Esophagus squamous epithelium (tissue), 5 donors: ENCODE measurements at places on chromosomes 3 and 15.

DNA sequence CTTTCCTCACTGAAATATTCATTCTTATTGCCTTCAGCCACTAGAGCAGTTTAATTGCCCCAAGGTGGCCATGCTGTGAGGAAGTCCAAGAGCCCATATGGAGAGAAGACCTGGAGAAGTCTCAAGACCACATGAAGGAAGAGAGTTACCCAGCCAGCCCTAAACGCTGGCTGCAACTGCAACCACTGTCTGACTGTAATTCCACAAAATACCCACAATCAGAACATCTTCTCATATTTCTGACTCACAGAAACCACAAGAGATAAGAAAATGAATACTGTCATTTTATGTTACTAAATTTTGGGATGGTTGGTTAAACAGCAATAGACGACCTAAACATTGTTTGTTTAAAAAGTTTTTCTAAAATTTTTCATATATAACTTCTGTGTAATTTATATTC is 14.7 kb upstream of the SST start:
- DNase-seq, result no peak
- H3K27ac ChIP-seq, result no peak overlapping the region
- no peaks in the 10 kb centered on the region for H3K27me3 ChIP-seq
- H3K36me3 ChIP-seq, result no peaks in the 10 kb centered on the region
- H3K4me3 ChIP-seq, result no peak overlapping the region

- no peaks in the 10 kb centered on the region for H3K27me3 ChIP-seq
- no peak overlapping the region for H3K27ac ChIP-seq
- DNase-seq, result no peak
- peaks cover 8% of the 10 kb centered on the region for H3K4me1 ChIP-seq
Observed at GRCh38 chr3:37571269-37571668, 290.4 kb upstream of the CTDSPL start.

DNA sequence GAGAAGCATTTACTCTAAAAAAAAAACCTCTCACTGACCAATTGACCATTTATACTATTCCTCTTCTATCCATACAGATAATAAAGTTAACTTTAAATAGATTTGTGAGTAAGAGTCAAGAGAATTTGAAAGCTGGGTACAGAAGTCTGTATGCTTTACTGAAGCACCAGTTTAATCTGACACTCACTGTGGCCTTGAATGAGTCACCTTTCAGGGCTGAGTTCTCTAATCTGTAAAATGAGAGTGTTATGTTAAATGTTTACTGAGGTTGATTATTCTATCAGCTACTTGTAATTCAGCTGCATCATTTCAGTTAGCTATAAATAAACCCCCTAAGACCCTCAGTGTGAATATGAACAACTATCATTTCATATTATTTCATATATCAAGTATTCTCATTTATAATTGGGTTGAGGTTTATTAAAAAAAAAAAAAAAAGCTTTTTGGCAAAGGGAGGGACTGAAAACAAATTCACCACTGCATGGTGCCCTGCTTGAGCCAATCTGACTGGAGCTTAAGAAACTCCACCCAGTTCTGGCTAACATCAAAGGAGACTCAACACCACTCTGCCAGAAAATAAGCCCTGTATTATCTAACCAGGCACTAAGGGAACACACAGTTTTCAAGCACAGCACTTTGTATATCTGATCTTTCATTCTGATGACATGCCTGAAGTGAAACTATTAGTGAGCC is 2.8 kb downstream of the MAP4 start:
- peak overlapping the region; percentile 81 for H3K27ac ChIP-seq
- no peak overlapping the region for H3K4me3 ChIP-seq
- peaks cover 20% of the 10 kb centered on the region for H3K4me1 ChIP-seq
- no peaks in the 10 kb centered on the region for H3K27me3 ChIP-seq
- DNase-seq, result no peak
- H3K36me3 ChIP-seq, result no peaks in the 10 kb centered on the region

DNA sequence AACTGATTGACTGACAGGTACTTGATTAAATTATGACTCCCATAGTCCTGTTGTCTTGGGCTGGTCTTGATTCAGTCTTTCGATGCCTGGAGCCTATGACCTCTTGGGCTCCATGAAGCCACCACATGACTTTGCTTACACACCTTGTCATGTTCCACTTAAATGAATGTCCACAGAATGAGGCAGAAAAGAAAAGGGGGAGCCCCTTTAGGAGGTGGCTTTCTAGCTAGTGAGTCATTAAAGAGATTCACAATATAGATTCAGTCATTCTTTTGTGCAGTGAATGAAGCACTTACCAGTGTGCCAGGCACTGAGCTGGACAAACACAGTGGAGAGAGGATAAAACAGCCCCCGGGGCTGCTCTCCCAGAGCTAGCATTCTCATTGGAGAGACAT is 17.1 kb downstream of the VIPR1 start:
- H3K36me3 ChIP-seq, result no peaks in the 10 kb centered on the region
- peaks cover 66% of the 10 kb centered on the region for H3K4me1 ChIP-seq
- DNase-seq, result no peak
- no peak overlapping the region for H3K4me3 ChIP-seq
- no peaks in the 10 kb centered on the region for H3K27me3 ChIP-seq
- peak overlapping the region; percentile 42 for H3K27ac ChIP-seq

DNA sequence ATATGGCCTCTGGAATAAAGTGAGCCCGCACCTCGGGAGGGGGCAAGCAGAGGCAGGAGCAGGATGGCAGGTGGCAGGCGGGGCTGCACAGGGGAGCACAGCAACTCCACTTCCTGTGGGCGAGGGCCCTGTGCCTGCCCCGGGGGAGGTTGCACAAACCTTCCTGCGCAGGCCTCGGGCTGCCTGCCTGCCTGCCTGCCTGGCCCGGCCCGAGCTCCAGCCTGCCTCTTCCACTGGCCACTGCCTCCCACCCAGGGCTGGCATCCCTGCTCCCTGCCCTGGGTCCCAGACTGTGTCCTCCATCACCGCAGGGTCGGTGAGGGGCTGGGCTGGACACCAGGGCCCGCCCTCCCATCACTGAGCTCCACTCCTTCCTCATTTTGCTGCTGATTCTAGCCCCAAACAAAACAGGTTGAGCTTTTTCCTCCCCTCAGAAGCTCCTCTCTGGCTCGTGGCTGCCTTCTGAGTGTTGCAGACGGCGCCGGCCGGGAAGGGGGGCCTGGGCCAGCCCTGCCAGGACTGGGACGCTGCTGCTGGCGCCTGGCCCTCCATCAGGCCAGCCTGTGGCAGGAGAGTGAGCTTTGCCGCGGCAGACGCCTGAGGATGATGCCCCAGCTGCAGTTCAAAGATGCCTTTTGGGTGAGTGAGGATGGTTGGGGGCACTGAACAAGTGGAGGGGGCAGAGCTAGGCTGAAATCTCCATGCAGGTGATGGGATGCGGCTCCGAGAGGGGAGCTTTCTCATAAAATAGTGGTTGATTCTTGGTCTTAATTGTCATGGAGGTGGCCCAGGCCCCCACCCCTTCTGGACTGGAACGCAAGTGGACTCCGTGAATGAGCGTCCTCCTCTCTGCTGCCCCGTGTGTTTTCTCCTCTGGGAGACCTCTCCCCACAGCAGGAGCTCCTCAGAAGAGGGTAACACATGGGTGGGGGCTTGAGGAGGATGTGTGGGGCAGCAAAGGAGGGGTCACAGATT is at the start of gene PSTPIP1:
TSS of gene PSTPIP1 (plus strand) at position 156 of the 975 bp plus-strand sequence. CDS start at position 604, 448 bp downstream.
- no peak for DNase-seq
- no peaks in the 10 kb centered on the region for H3K36me3 ChIP-seq
- H3K27ac ChIP-seq, result peak within 1 kb of the TSS; percentile 75
- peaks cover 46% of the 10 kb centered on the region for H3K4me1 ChIP-seq
- H3K4me3 ChIP-seq, result peak within 1 kb of the TSS; percentile 40

GRCh38 chr3:140752499-140752898 is 74.6 kb downstream of the TRIM42 start:
- peaks cover 24% of the 10 kb centered on the region for H3K27me3 ChIP-seq
- H3K4me3 ChIP-seq, result no peak overlapping the region
- DNase-seq, result no peak
- no peaks in the 10 kb centered on the region for H3K36me3 ChIP-seq

DNA sequence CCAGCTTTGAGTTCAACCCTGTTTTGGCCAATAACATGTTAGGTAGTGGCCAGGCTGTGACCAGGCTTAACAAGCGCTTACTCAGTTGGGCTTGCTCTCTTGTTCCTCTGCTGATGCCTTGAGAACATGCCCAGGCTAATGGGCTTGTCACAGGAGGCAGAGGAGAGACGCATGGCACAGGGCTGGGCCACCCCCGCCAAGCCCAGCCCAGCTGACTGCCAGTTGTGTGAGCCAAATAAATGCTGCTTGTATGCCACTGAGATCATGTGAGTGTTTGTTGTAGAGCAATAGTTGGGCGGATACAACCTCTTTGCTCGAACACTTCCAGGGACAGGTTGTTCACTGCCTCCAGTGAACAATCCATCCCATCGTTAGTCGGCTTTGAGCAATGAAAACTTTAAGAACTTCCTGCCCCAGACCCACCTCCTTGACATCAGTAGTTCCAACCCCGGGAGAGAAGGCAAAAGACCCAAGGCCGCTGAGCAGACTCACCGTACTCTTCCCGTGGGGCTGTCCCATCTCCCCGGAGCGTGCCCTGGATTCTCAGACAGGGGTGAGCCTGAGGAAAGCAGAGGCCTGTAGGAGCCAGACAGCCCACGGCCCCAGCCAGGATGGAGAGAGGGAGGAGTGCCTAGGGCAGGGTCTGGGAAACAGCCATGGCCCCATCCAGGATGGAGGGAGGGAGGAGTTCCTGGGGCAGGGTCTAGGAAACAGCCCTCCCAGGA is 4.1 kb downstream of the PLA2G4F start:
- H3K36me3 ChIP-seq, result no peaks in the 10 kb centered on the region
- peak overlapping the region; percentile 49 for H3K27ac ChIP-seq
- no peak for DNase-seq
- H3K27me3 ChIP-seq, result no peaks in the 10 kb centered on the region

DNA sequence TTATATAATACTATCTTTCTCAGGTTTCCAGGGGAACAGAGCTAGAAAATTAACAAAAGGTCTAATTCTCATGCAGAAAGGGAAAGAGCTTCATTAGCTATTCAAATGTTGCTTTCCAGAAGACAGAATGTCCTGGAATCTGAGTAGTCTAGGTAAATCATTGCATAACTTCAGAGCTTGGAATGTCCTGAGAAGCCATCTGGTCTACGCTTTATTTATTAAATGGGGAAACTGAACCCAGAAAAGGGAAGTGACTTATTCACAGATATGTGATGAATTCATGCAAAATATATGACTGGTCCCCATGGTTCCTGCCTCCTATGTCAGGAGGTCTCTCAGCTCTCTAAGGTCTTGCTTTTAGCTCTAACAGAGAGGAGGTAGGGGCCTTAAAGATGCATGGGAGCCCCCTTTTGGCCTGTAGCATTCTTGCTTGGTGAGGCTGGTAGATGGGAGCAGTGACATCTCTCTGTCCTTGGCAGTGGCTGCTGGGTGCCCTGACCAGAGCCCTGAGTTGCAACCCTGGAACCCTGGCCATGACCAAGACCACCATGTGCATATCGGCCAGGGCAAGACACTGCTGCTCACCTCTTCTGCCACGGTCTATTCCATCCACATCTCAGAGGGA is 99.2 kb downstream of the CEMIP start:
- no peak overlapping the region for H3K27ac ChIP-seq
- no peak overlapping the region for H3K4me3 ChIP-seq
- no peaks in the 10 kb centered on the region for H3K4me1 ChIP-seq
- H3K36me3 ChIP-seq, result no peaks in the 10 kb centered on the region

- H3K27ac ChIP-seq, result no peak overlapping the region
- H3K4me3 ChIP-seq, result no peak overlapping the region
- no peaks in the 10 kb centered on the region for H3K36me3 ChIP-seq
- H3K27me3 ChIP-seq, result no peaks in the 10 kb centered on the region
- DNase-seq, result no peak
Observed at GRCh38 chr3:194800002-194800401, 114.3 kb downstream of the FAM43A start.

DNA sequence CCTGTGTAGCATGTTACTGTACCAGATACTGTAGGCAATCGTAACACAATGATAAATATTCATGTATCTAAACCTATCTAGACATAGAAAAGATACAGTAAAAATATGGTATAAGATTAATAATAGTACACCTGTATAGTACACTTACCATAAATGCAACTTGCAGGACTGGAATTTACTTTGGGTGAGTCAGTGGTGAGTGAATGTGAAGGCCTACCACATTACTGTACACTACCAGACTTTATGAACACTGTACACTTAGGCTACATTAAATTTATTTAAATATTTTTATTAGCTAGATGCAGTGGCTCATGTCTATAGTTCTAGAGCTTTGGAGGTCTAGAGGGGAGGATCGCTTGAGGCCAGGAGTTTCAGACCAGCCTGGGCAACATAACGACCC is 186.6 kb upstream of the ROPN1 start:
- H3K4me1 ChIP-seq, result no peaks in the 10 kb centered on the region
- no peak for DNase-seq
- H3K4me3 ChIP-seq, result no peak overlapping the region
- no peaks in the 10 kb centered on the region for H3K27me3 ChIP-seq
- no peak overlapping the region for H3K27ac ChIP-seq

GRCh38 chr15:47796830-47797229 is 79.5 kb downstream of the SEMA6D start:
- H3K27me3 ChIP-seq, result no peaks in the 10 kb centered on the region
- H3K27ac ChIP-seq, result no peak overlapping the region
- peaks cover 23% of the 10 kb centered on the region for H3K4me1 ChIP-seq
- H3K36me3 ChIP-seq, result no peaks in the 10 kb centered on the region
- H3K4me3 ChIP-seq, result no peak overlapping the region

GRCh38 chr15:77461486-77461885 is 40.8 kb downstream of the HMG20A start:
- H3K27ac ChIP-seq, result no peak overlapping the region
- peaks cover 61% of the 10 kb centered on the region for H3K36me3 ChIP-seq
- peaks cover 12% of the 10 kb centered on the region for H3K4me1 ChIP-seq
- H3K4me3 ChIP-seq, result no peak overlapping the region
- DNase-seq, result no peak

- no peak for DNase-seq
- H3K36me3 ChIP-seq, result no peaks in the 10 kb centered on the region
- H3K4me3 ChIP-seq, result no peak overlapping the region
- no peaks in the 10 kb centered on the region for H3K27me3 ChIP-seq
Observed at GRCh38 chr3:48273594-48274211, 32.8 kb downstream of the ZNF589 start.

DNA sequence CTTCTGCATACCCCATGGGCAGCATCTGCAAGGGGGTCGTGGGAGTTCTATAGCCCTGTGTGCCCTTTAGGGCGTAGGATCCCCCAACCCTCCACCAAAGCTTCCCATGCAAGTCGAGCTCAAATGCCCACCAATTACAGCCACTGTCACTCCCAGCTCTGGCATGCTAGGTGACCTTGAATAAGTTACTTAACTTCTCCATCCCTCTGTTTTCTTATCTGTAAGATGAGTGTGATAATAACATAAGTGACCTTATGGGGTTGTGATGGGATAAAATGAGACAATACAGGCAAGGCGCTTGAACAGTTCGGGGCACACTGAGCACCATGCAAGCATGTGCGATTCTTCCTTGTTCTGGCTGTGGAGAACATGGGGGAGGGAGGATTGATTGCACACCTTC is 74.8 kb upstream of the POMGNT2 start:
- H3K4me3 ChIP-seq, result no peak overlapping the region
- H3K27me3 ChIP-seq, result no peaks in the 10 kb centered on the region
- H3K4me1 ChIP-seq, result peaks cover 42% of the 10 kb centered on the region
- H3K27ac ChIP-seq, result peak overlapping the region; percentile 70
- no peaks in the 10 kb centered on the region for H3K36me3 ChIP-seq
